ENCODE measurements at places on chromosomes 2 and 18.

DNA sequence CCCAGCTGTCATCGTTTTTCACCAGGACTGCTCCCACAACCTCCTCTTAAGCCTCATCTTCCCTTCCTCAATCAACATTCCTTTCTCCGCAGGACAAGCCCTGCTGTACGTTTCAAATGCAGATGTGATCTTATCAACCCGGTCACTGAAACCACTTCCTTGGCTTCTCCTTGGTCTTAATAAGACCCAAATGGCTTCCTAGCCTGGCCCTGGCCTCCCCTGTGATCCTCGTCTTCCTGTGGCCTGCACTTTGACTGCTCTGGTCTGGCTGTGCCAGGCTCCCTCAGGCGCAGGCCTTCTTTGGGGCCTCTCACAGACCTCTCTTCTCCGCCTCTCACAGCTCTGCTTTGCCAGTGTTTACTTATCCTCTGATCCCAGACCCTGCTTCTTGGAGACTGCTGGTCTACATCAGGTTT, 4.7 kb upstream of the ADNP2 start:
- DNase-seq, result no peak

DNA sequence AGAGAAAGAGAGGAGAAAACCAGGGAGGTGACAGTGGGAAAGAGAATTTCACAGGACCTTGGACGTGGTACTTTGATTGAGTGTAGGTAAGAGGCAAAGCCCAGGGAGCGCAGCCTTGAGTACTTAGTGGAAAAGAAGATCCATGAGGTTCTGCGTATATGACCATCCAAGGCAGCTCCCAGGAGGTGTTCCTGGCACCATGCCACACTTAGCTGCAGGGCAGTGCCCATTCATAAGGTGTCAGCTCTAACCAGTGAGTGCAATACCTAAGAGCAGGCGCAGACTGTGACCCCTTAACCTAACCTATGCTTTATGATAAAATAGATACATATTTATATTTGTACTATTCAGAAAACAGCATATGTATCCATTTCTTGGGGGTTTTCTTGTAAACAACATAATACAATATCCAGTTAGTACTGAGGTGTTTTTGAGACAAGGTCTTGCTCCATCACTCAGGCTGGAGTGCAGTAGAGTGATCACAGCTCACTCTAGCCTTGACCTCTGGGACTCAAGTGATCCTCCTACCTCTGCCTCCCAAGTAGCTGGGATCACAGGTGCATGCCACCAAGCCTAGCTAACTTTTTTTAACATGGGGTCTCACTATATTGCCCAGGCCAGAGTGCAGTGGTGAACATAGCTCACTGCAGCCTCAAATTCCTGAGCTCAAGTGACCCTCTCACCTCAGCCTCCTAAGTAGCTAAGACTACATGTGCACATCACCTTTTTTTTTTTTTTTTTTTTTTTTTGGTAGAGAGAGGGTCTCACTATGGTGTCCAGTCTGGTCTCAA, 174.6 kb downstream of the GFPT1 start:
- DNase-seq, result no peak

DNA sequence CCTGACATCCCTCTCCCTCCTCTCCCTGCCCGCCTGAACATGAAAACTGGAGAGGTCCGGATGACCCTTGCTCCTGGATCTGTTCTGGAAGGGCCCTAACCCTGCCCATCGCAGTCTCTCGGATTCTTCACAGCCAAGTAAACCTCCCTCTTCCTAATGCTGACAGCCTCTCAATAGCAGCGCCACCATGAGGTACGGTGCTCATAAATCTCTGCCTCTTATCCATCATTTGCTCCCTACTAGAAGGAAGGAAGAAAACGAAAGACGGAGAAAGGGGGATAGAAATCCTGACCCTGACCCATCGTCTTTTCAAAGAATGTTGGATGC, 257.9 kb downstream of the BCL11A start:
- no peak for DNase-seq

DNA sequence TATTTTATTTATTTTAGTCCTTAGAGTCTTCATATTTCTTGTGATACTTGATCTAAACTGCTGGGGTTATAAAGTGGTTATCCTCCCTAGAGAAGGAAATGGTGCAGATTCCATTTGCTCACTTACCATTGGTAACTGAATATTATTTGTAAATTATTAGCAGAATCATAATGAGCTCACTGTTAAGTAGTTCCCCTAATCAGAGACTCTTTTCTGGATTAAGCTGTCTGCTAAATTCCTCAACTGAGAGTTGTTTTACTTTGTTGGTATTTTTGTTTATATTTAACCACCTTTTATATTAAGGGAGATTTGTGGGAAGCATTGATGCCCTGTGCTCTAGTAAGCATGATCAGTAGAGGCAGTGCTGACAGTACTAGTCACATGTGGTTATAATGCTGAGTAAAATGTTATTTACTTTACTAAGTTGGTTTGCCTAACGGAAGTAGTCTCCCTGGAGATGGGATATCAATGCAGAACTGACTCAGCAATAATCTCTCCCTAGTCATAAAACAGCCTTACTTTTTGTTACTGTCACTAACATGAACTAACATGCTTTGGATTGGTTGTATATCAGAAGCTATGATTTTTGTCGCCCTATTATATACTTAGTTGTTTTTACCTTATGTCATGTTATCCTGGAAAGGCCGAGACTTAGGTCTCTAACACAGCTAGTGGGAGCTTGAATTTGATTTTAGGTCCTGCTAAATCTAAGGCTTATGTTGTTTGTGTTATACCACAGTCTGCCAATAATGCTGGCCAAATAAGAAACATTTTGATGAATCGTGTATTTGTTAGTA, 166.7 kb downstream of the MCFD2 start:
- no peak for DNase-seq

- DNase-seq, result no peak
These were observed 205.7 kb upstream of the ZSWIM2 start for GRCh38 chr2:187054501-187055319.

DNA sequence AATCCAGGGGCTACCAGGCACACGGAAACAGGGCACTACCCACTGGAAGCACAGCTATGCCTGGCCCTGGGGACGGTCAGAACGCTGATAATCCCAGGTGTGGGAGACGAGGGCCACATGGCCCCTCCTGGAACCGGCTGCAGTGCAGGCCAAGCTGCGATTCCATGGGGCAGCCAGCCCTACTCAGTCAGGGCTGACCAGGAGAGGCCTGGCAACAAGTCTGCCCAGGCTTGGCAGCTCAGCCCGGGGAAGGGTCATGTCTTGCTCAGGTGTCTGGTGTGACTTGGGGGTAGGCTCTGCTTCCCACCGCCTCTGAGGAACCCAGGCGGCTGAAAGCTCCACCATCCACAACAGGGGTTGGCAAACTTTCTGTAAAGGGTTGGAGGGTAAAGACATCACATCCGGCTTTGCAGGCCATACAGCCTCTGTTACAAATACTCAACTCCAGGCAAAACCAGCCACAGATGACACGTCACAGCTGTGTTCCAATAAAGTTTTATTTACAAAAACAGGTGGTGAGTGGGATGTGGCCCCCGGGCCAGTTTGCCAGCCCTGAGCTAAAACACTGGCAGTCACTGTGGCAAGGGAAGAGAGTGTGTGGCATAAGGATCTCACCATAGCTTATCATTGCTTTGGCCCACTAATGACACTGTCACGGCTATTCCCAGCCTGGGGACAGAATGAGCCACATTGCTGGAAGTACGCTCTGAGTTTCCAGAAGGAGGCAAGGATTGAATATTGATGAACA, 85.2 kb downstream of the NDUFA10 start:
- DNase-seq, result no peak

- no peak for DNase-seq
These were observed 510.8 kb downstream of the TRIB2 start for GRCh38 chr2:13227578-13227977.

- DNase-seq, result no peak
These were observed 62.5 kb upstream of the STAM2 start for GRCh38 chr2:152238016-152238415.

GRCh38 chr2:15729709-15730544, 138.3 kb downstream of the DDX1 start:
- DNase-seq, result no peak

- no peak for DNase-seq
These were observed 302.7 kb upstream of the TNP1 start for GRCh38 chr2:217162533-217162932.

DNA sequence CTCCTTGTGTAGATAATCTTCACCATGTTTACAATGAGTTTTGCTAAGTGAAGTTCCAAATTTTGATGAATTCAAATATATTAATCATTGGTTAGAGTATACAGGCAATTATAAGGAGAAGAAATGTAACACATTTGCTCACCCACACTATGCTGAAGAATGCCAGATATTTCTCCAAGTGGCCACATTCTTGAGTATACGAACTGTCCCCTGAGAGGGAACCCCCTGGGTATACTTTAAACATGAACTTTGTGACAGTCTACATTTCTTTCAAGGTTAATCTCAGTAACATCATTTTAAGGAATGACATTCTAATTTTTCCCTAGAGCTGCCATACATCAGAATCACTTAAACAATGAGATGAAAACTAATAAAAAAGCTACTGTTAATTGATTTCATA, 39.8 kb upstream of the CDKL4 start:
- no peak for DNase-seq

GRCh38 chr2:105806996-105807395, 62.3 kb downstream of the NCK2 start:
- DNase-seq, result no peak

- DNase-seq, result no peak
These were observed 6.0 kb upstream of the NCK2 start for GRCh38 chr2:105738658-105739241.

DNA sequence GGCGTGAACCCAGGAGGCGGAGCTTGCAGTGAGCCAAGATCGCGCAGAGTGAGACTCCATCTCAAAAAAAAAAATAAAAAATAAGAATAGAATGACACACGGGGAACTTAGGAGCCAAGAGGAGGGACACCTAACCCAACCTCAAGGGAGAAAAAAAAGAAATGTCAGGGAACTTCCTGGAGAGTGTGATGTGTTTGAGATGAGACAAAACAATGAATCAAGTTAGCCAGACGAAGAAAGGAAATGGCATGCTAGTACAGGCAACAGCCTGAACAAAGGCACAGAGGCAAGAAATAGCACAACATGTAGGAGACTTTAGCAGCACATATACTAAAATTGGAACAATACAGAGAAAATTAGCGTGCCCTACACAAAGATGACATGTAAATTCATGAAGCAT, 36.7 kb upstream of the PAPOLG start:
- no peak for DNase-seq
